NCI-H2227 treated with DMSO at 0.1 percent for 48 hours (cell line): ENCODE measurements at places on chromosomes 6 and 20.

GRCh38 chr6:115004982-115005381 is 662.2 kb upstream of the HS3ST5 start:
- DNase-seq: no peak

GRCh38 chr20:21528870-21529269 is 15.0 kb upstream of the NKX2-2 start:
- no peak for DNase-seq

- DNase-seq: peak; percentile 68
Observed at GRCh38 chr20:13119583-13119982, 101.5 kb upstream of the ISM1 start.

DNA sequence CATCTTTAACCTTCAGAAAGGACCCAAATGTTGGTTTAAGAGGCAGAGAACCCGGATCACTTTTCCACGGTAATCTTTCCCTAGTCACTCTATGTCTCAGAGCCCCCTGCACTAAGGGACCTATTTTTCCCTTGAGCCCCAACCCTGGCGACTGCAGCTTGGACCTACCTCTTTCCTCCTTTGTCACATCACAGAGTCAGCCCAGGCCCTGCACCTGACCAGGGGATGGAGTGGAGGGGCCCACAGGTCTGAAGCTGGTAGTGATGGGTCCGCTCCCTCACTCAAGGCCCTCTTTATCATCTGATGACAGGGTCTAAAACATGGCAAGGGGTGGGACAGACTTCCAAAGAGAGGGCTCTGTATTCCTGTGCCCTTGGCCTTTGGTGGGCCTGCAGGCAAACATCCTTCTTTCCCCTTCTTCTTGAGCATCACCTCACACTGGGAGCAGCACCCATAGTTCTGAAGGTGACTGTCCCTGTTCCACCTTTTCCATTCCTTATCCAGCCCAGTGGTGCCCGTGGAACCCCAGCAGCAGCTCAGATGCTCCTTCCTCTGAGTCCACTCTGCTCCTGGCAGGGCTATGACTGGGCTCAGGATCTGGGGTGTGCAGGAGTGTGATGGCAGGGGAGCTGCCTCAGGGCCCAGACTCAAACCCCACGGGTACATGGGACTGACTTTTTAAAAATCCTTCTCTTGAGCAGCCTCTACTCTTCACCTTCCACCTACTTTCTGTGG is 6.3 kb downstream of the RAET1L start:
- DNase-seq: no peak

DNA sequence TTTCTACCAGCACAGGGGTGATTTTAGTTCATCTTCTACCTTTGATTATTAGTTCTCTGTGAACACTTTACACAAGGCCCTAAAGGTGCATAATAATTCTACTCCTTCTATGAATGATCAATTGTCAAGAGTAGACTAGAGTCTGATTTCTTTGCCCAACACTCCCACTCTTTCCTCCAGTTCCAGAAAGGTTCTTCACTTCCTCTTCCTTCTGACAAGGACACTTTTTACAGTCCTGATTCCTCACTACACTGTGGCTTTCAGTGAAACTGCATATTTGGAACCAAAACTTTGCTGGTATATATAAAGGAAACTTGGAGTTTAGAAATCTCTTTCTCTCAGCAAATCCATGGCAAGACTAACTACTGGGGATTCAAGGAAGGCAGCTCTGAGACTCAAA is 10.6 kb upstream of the RSPO3 start:
- no peak for DNase-seq
